ENCODE measurements at places on chromosomes 3 and 15. TPM values are rescaled to one million over a fixed set of nuclear protein-coding genes. Genes with fewer than 3 reads are reported as not detected.

Gene GP9
- not detected for total RNA-seq

Gene ANKRD63
- total RNA-seq = not detected

DNA sequence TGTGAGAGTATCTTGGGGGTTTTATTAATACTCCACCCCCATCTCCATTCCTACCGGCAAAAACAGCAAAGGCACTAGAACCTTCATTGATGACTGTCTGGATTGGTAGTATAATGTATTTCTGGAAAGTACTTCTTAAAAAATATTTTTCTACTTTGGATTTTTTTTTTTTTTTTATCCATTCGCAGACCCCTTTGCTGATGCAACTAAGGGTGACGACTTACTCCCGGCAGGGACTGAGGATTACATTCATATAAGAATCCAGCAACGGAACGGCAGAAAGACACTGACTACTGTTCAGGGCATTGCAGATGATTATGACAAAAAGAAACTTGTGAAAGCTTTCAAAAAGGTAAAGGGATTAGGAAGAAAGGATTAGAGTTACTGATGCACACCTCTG is 1.2 kb downstream of the EIF1B start:
- peak overlapping the region; percentile 83 for H3K27ac ChIP-seq
- peak overlapping the region; percentile 91 for H3K4me3 ChIP-seq
- peak; percentile 62 for DNase-seq

- no peak overlapping the region for H3K27ac ChIP-seq
- no peak for DNase-seq
- no peaks in the 10 kb centered on the region for H3K4me1 ChIP-seq
- H3K4me3 ChIP-seq = no peak overlapping the region
- H3K36me3 ChIP-seq = no peaks in the 10 kb centered on the region
Observed at GRCh38 chr15:79495775-79496174, 63.6 kb downstream of the MINAR1 start.

Gene IMPG2
- 0.11 TPM for total RNA-seq

GRCh38 chr15:39279311-39279710 is 301.6 kb upstream of the THBS1 start:
- H3K4me3 ChIP-seq = no peak overlapping the region
- peak; percentile 53 for DNase-seq
- H3K27ac ChIP-seq = peak overlapping the region; percentile 55
- no peaks in the 10 kb centered on the region for H3K27me3 ChIP-seq
- no peaks in the 10 kb centered on the region for H3K36me3 ChIP-seq
- peaks cover 52% of the 10 kb centered on the region for H3K4me1 ChIP-seq

Gene SMARCC1
- 29.5 TPM for total RNA-seq

GRCh38 chr3:185878920-185879319 is 54.1 kb upstream of the IGF2BP2 start:
- DNase-seq = no peak
- no peak overlapping the region for H3K4me3 ChIP-seq
- H3K27ac ChIP-seq = no peak overlapping the region
- H3K36me3 ChIP-seq = no peaks in the 10 kb centered on the region

Gene GMPPB
- 37.8 TPM for total RNA-seq

- H3K4me1 ChIP-seq = no peaks in the 10 kb centered on the region
- no peaks in the 10 kb centered on the region for H3K27me3 ChIP-seq
- peak; percentile 7 for DNase-seq
- H3K36me3 ChIP-seq = no peaks in the 10 kb centered on the region
Observed at GRCh38 chr3:4045756-4046155, 246.5 kb downstream of the LRRN1 start.

Gene H1-8
- not detected for total RNA-seq

GRCh38 chr3:169545606-169546005 is 117.9 kb downstream of the MECOM start:
- H3K36me3 ChIP-seq = no peaks in the 10 kb centered on the region
- H3K27me3 ChIP-seq = no peaks in the 10 kb centered on the region
- H3K27ac ChIP-seq = no peak overlapping the region
- H3K4me1 ChIP-seq = no peaks in the 10 kb centered on the region

GRCh38 chr15:69413822-69414700 is at the start of gene KIF23:
Gene KIF23, plus strand, starts transcription at chr15:69414349. Its CDS starts 117 bp downstream, at chr15:69414466.
- H3K4me3 ChIP-seq = peak within 1 kb of the TSS; percentile 82
- no peaks in the 10 kb centered on the region for H3K27me3 ChIP-seq
- peak; percentile 98 for DNase-seq
- H3K4me1 ChIP-seq = peaks cover 52% of the 10 kb centered on the region
- peak within 1 kb of the TSS; percentile 65 for H3K27ac ChIP-seq
- no peaks in the 10 kb centered on the region for H3K36me3 ChIP-seq

GRCh38 chr3:26291840-26292239 is 330.7 kb upstream of the LRRC3B start:
- H3K4me1 ChIP-seq = no peaks in the 10 kb centered on the region
- H3K36me3 ChIP-seq = no peaks in the 10 kb centered on the region
- no peaks in the 10 kb centered on the region for H3K27me3 ChIP-seq
- H3K27ac ChIP-seq = no peak overlapping the region

GRCh38 chr15:27414168-27414870 is 443.3 kb downstream of the GABRG3 start:
- H3K4me3 ChIP-seq = no peak overlapping the region
- peak; percentile 45 for DNase-seq
- H3K27ac ChIP-seq = no peak overlapping the region
- H3K4me1 ChIP-seq = no peaks in the 10 kb centered on the region
- no peaks in the 10 kb centered on the region for H3K36me3 ChIP-seq

GRCh38 chr3:193490580-193490979 is 64.1 kb downstream of the ATP13A4 start:
- DNase-seq = no peak
- H3K4me1 ChIP-seq = no peaks in the 10 kb centered on the region
- H3K4me3 ChIP-seq = no peak overlapping the region

- H3K4me1 ChIP-seq = no peaks in the 10 kb centered on the region
- DNase-seq = no peak
- H3K27me3 ChIP-seq = no peaks in the 10 kb centered on the region
- H3K36me3 ChIP-seq = no peaks in the 10 kb centered on the region
Observed at GRCh38 chr3:34361921-34362320, 563.5 kb downstream of the PDCD6IP start.

DNA sequence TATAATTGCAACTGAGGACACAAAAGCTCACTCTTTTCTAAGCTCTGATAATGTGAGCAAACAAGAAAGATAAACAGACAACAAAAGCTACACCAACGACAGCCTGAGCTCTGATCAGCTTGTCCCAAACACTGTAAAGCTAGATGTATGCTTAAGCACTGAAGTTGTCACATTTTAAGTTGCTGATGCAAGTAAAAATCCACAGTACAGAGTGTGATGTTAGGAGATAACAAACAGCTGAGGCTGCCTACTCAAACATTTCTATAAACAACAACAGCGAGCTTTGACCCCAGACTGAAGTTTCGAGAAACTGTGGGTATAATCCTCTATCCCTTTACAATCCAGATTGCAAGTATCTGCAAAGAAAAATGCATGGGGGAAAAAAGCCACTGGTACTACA is 10.7 kb downstream of the MTHFS start:
- no peaks in the 10 kb centered on the region for H3K36me3 ChIP-seq
- H3K27me3 ChIP-seq = no peaks in the 10 kb centered on the region
- 0 out of 2 replicates have a peak, but pooled peaks cover 5% of the 10 kb centered on the region for H3K4me1 ChIP-seq
- no peak overlapping the region for H3K27ac ChIP-seq
- no peak for DNase-seq

DNA sequence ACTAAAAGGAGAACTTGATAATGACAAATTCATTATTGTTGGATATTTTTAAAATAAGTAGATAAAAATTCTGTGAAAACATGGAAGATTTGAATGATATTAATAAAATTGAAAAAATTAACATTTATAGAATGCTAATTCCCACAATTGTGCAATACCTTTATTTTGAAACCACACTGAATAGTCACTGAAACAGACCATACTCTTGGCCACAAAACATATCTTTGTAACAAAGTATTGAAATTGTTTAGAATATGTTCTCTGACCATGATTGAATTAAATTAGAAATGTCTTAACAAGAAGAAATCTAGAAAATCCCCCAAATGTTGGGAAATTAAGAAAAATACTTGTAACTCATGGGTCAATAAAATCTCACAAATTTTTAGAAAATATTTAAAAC is 49.2 kb downstream of the ARHGAP11B start:
- H3K36me3 ChIP-seq = no peaks in the 10 kb centered on the region
- peak; percentile 24 for DNase-seq
- H3K4me1 ChIP-seq = no peaks in the 10 kb centered on the region
- no peak overlapping the region for H3K27ac ChIP-seq
- H3K4me3 ChIP-seq = no peak overlapping the region

DNA sequence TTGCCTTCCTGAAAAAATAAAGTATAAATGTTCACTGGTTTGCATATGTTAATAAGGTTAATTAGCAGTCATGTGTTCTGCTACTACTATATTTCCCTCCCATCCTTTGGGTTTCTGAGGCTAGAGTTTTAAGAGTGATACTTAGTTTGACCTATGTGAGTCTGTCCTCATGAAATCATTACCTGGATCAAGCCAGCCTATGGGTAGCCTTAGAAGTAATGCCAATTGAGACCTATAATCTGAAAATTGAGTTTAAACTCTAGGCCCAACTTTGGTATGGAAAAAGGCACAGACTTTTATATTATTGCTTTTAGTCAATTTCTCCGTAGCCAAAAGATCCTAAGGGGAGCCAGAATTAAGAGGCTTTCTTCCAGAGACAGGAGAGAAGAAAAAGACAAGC is 18.4 kb upstream of the SOX2 start:
- DNase-seq = no peak
- no peaks in the 10 kb centered on the region for H3K36me3 ChIP-seq
- no peak overlapping the region for H3K27ac ChIP-seq
- H3K4me1 ChIP-seq = no peaks in the 10 kb centered on the region

Gene ITIH1
- not detected for total RNA-seq

- H3K27ac ChIP-seq = no peak overlapping the region
- DNase-seq = no peak
- no peak overlapping the region for H3K4me3 ChIP-seq
- no peaks in the 10 kb centered on the region for H3K4me1 ChIP-seq
- H3K27me3 ChIP-seq = no peaks in the 10 kb centered on the region
Observed at GRCh38 chr3:149163066-149163465, 33.6 kb downstream of the HPS3 start.

Gene AQP9
- not detected for total RNA-seq

- H3K36me3 ChIP-seq = peaks cover 21% of the 10 kb centered on the region
- no peaks in the 10 kb centered on the region for H3K4me1 ChIP-seq
- H3K27me3 ChIP-seq = no peaks in the 10 kb centered on the region
- no peak overlapping the region for H3K27ac ChIP-seq
Observed at GRCh38 chr15:71937650-71938311, 127.4 kb downstream of the NR2E3 start.

DNA sequence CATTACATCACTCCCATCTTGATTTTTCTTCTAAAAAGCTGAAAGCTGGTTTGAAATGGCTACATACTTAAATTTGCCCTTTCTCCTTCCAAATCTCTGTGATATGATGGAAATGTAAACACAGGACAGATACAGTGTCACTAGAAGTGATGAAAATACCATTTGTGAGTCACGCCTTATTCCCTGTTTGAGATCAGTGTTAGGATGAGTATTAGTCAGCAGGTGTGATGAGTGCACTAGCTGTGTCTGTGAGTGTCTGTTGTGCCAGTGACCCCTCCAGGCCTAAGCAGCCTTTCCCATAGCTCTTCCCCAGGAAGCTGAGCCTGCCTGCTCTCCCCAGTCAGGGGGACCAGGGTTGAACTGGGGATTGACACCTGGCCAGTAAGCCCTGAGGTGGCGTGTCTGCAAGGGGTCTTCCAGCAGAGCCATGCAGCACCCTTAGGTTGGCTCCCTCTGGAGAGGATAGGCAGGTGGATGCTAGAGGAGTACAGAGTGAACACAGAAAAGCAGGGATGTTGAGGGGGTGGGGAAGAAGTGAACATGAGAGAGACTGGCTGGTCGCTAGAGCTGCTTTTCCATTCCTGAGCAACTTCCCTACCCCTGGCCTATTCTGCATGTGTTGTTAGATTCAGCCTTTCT is 92.0 kb downstream of the PDE8A start:
- H3K4me1 ChIP-seq = peaks cover 8% of the 10 kb centered on the region
- DNase-seq = peak; percentile 70
- no peaks in the 10 kb centered on the region for H3K27me3 ChIP-seq
- 0 out of 2 replicates have a peak, but pooled peaks cover 8% of the 10 kb centered on the region for H3K36me3 ChIP-seq
- H3K27ac ChIP-seq = no peak overlapping the region

Gene GP5
- total RNA-seq = 0.11 TPM

- peaks cover 13% of the 10 kb centered on the region for H3K4me1 ChIP-seq
- H3K27ac ChIP-seq = no peak overlapping the region
- H3K27me3 ChIP-seq = no peaks in the 10 kb centered on the region
- H3K36me3 ChIP-seq = no peaks in the 10 kb centered on the region
- no peak overlapping the region for H3K4me3 ChIP-seq
- DNase-seq = peak; percentile 70
Observed at GRCh38 chr15:71743861-71744382, 66.4 kb upstream of the NR2E3 start.

DNA sequence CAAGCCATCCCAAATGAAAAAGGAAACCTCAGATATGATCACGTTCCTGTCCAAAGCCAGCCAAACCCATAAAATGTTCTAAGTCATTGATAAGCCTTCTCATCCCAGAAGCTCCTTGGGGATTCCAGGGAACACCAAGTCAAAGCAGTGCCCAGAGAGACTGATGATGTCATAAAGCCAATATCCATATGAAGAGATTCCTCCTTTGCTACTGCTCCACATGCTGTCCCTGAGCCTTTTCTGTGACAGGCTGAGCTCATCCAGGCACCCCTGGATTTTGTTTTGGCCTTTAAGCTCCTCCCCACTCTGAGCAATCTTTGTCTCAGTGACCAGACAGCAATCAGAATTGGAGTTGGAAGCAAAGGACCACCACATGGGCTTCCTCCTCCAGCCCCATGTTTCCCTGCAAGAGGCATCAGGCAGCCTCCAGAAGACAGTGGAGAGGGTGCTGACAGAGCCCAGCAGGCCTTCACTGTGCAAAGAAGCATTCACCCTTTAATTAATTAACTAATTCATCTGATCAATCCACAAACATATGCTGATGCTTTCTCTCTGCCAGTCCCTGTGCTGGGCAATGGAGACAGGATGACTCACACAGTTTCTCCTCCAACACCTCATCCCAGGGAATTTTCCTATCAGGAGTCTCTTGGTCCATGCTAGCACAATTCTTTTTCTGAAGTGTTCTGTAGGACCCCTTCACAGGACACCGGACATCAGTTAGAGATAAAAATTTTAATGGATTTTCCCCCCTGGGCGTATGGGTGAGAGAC is 25.0 kb downstream of the MEX3B start:
- DNase-seq = peak; percentile 24
- no peaks in the 10 kb centered on the region for H3K4me1 ChIP-seq
- H3K4me3 ChIP-seq = no peak overlapping the region
- H3K27ac ChIP-seq = no peak overlapping the region
- no peaks in the 10 kb centered on the region for H3K36me3 ChIP-seq
- peaks cover 4% of the 10 kb centered on the region for H3K27me3 ChIP-seq

- H3K4me1 ChIP-seq = peaks cover 7% of the 10 kb centered on the region
- H3K27ac ChIP-seq = no peak overlapping the region
- H3K27me3 ChIP-seq = no peaks in the 10 kb centered on the region
- DNase-seq = peak; percentile 51
- no peak overlapping the region for H3K4me3 ChIP-seq
Observed at GRCh38 chr15:90451053-90451850, 63.2 kb downstream of the IQGAP1 start.

Gene NAA80
- 10.2 TPM for total RNA-seq

Gene CP
- 0.51 TPM for total RNA-seq

GRCh38 chr15:69713726-69714559 is 261.3 kb downstream of the RPLP1 start:
- H3K27ac ChIP-seq = no peak overlapping the region
- no peaks in the 10 kb centered on the region for H3K36me3 ChIP-seq
- H3K4me3 ChIP-seq = no peak overlapping the region
- H3K27me3 ChIP-seq = peaks cover 31% of the 10 kb centered on the region
- DNase-seq = no peak

Gene PLSCR1
- total RNA-seq = 23.7 TPM

- H3K4me3 ChIP-seq = no peak overlapping the region
- no peaks in the 10 kb centered on the region for H3K36me3 ChIP-seq
- peak; percentile 79 for DNase-seq
- H3K4me1 ChIP-seq = peaks cover 29% of the 10 kb centered on the region
Observed at GRCh38 chr3:151439652-151440125, 21.2 kb downstream of the IGSF10 start.

Data from GM23248 (cell line).